NCI-H1436 (cell line): ENCODE measurements at places on chromosomes 6 and 20.

DNA sequence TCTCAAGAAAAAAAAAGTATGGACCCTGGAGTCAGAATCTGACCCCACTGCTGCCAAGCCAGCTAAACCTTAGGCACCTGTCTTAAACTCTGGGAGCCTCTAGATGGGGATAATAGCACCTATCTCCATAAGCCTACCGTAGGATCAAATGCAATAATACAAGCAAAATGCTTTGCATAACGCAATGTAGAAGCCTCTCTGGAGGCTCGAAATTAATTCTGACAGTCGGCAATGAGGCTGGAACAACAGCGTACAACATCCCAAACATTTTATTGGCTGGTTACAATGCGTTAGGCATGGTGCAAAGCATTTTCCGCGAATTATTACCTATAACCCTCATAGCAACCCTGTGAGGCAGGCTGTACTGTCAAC, 521 bp downstream of the CDK5RAP1 start:
- peak; percentile 4 for DNase-seq

GRCh38 chr6:121932076-121932991, 467.1 kb upstream of the HSF2 start:
- DNase-seq = no peak

GRCh38 chr20:53706008-53706465, 112.4 kb upstream of the ZNF217 start:
- no peak for DNase-seq

DNA sequence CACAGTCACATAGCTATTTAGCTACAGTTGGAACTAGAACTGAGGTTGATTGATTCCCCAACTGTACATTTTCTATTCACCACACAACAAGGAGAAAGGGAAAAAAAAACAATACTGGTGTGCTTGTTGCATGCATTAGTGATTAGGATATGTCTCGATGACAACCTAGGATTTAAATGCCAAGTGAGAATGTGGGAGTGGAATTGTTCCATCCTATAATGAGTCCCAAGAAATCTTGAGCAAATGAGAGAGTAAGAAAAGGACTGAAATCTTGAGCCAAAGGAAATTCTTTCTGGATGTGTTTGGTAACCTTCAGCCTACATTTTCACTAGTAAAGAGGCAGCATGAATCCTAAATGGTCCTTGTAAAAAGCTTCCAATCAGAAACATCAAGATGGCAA, 232.7 kb downstream of the HIVEP2 start:
- no peak for DNase-seq

GRCh38 chr6:169575365-169575764, 126.5 kb downstream of the WDR27 start:
- DNase-seq = no peak

DNA sequence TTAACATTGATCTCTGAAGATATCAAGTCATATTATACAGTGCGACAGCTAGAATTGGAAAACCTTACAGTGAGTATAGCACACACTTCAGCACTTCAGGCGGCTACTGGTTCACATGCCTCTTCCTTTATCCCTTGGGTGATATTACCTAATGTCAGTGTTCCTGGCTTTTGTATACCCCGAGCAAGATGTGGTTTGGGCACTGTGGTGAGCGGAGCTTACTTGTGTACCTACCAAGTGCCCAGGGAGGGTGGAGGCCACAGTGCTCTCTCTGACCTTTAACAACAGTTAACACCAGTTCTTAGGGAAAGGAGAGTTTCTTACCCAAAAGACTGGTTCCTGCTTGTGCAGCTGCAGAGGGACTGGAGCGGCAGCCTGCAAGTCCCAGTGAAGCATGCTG, 64.4 kb downstream of the PTPN1 start:
- DNase-seq = no peak
